HTR-8/SVneo (cell line): ENCODE measurements at places on chromosomes 1 and 21.
A peak's percentile ranks its signal among the peaks of the same experiment; 100 is the strongest.

DNA sequence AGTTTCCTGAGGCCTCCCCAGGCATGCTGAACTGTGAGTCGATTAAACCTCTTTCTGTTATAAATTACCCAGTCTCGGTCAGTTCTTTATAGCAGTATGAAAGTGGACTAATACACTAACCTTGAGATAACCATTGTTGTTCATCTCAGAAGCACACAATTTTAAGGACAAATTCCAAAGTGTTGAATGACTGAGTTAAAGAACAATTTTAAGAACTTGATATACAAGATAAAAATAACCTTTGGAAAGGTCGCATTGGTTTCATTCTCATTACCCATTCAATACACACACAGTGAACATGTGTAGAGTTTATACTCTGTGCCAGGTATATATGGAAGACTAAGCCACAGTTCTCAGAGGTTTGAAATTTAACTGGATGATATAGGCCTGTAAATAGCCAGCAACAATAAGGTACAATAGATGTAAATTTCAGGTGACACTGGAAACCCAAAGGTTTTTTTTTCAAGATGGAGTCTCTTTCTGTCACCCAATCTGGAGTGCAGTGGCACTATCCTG is 19.1 kb upstream of the SRSF10 start:
- no peak for DNase-seq

DNA sequence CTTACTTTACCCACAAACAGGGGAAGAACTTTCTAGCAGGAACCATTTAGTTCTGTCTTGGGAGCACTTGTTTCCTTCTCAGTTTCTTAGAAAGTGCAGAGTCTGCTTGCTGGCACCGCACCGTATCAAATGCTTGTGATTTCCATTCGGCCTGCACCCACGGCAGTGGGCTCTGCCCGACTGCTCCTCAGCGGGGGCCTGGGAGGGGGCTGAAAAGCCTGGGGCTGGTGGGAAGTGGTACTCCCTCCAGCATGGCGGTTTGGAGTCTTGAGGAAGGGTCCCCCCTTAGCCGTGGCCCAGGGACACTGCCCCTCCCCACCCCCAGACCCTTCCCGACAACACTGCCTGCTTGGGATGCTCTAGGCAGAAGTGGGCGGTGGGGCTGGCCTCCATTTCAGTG is 57.0 kb downstream of the KIF26B start:
- DNase-seq, result no peak

GRCh38 chr1:225651376-225651871 is 1.5 kb downstream of the ENAH start:
- peak; percentile 28 for DNase-seq

GRCh38 chr1:177902266-177902665 is 67.6 kb downstream of the SEC16B start:
- no peak for DNase-seq

DNA sequence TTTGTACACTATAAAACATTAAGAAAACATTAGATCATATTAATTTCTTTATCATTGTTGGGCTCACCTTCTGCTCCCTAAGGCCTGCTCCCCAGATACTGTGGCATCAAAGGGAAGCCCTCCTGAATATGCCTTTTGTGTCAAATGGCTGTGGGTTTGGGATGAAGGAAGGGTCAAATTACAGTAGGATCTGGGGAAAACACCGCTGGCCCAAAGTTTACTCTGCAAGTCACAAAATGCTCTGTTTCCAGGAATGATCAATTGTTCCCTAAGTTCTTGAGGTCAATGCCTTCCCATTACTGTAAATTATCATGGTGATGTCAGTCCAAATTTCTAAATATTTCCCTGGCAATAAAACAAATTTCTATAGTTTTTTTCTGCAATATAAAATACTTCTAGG is 6.8 kb upstream of the ITLN2 start:
- no peak for DNase-seq

DNA sequence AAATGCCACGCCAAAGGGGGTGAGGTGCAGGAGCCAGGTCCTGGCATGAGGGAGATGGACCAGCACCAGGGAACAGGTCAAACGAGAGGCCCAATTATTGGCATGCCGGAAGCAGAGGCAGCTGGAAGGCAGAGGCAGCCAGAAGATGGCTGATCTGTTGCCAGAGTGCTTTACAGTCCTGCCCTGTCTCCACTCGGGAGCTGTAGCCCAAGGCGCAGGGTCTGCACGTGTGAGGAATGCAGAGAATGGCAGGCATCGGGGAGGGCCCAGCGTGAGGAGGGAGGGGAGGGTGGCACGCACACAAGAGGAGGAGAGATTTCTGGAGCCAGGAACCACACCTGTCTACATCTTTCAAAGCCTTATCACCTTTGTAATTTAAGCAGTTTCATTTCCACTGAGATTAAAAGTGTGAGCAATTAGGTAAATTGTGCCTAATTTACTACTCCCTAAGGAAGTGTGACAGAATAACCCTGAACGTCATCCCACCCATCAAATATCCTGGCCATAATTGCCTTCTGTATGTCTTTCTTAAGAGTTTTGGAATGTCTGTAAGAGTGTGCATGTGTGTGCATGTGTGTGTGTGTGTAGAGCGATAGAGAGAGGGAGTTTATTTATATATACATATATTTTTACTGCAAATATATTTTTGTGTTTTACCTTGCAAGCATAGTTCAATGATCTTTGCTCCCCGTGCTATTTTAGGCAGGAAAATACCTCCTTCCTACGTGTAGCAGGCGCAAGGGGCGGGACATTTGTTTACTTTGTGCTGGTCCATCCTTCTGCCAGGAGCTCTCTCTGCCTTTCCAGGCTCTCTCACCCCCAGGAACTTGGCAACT is 125.5 kb upstream of the SERBP1 start:
- DNase-seq, result no peak

- no peak for DNase-seq
These were observed 3.5 kb upstream of the MTFR1L start for GRCh38 chr1:25816112-25816718.

DNA sequence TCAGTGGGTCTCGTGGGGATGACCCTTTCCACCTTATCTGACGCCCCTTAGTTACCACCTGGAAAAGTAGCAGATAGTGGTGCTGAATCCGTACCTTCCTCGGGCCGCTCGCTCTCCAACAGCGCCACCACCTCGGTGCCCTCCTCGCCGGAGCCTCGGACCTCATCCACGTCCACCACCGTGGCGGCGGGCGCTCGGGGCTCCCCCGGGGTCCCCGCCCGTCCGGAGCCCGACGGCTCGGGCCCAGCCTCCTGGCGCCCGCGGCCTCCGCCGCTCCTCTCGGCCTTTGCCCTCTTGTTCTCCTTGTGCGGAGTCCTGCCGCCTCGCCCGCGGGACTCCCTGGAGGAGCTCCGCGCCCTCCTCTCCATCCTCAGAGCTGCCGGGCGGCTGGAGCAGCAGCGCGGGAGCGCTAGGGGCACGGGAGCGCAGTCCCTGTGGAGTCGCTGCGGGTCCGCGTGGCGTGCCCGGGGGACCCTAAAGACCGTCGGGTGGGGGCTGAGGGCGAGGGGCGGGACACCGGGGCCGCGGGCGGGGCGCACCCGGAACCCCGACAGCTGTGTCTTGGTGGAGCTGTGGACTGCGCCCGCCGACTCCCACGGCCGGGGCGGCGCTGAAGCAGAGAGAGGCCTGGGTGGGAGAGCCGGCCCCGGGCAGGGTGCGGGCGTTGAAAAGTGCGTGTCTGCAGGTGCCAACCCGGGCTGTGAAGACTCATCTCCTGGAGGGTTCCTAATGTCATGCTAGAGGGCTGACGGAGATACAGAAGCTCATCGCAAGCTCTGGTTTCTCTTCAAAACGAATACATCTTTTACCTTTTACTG is at the start of gene NPHS2:
Gene NPHS2, minus strand, starts transcription at position 452 of the 818 bp plus-strand sequence. Its CDS starts 84 bp downstream, at position 368.
- no peak for DNase-seq

GRCh38 chr1:210598135-210598652 is 269.5 kb downstream of the HHAT start:
- DNase-seq, result peak; percentile 64

GRCh38 chr1:211813590-211813989 is 17.0 kb downstream of the LPGAT1 start:
- no peak for DNase-seq

DNA sequence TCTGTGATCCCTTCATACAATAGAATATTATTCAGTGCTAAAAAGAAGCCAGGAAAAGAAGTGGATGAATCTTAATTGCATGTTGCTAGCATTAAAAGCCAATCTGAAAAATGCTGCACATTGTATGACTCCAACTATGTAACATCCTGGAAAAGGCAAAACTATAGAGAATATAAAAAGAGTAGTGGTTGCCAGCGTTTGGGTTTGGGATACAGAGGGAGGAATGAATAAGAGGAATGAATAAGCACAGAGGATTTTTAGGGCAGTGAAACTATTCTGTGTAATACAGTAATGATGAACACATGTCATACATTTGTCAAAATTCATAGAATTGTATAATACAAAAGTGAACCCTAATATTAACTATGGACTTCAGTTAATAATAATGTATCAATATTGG is 42.5 kb downstream of the GPR88 start:
- no peak for DNase-seq

- no peak for DNase-seq
These were observed 67.9 kb downstream of the OLFM3 start for GRCh38 chr1:101928829-101929228.

DNA sequence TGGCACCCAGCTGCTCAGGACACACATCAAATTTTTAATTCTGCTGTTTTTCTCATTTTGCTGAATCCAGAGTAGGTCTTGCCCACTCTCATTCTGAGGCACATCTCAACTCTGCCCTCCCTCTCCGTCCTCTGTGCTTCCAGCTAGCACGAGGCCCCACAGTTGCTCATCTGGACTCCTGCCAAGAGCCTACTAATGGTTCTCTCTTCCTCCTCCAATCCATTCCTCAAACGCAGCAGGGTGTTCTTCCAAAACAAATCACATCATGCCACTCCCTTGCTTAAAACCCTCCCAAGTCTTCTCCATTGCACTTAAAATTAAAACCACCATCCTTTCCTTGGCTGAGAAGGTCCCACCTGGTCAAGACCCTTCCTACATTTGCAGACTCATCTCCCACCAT is 49.8 kb upstream of the SCAF4 start:
- peak; percentile 24 for DNase-seq

DNA sequence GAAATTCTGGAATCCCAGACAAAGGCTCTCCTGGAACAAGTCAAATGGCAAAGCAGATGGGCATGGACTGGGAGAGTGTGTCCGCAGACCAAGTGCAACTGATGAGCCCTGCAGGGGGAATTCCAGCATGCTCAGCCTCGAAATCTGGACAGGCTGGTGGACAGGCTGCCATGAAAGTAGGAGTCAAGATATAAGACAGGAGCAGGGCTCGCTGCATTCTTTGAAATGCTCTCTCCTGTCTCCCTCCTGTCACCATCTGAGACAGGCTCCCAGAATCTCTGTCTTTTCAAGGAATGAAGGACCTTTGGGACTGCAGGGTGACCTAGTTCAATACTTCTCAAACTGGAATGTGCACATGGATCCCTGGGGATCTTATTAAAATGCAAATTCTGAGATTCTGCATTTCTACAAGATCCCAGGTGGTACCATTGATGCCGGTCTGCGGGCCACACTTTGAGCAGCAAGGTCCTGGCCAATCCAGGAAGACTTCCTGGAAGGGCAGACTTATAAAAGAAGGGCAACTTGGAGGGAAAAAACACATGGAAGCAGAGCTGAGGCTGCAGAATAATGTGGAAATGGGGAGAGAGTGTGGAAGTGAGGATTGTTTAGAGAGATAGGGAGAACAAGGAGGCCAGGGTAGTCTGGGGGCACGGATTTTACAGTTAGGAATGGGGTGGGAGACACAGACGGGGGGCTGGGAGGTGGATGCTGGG is 29.8 kb downstream of the TNNT2 start:
- no peak for DNase-seq

- no peak for DNase-seq
These were observed 3.0 kb downstream of the GPR61 start for GRCh38 chr1:109542657-109543056.

DNA sequence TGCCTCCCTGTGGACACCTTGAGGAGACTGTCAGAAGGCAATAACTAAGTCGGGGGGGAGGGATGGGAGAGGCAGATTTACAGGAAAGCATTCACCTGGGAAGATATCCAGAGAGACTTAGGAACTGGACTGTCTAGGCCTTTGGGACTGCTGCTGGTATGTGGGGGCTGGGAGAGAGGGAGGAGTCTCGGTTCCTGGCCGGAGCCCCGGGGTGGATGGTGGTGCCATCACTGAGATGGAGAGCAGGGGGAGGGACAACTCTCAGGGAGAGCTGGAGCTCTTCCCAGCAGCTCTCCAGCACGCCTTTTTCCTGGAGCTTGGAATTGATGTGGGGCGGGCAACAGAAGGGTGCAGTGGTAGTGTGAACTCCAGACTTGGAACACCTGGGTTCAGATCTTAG is 22.1 kb downstream of the PTPRF start:
- DNase-seq, result no peak

GRCh38 chr1:200279810-200280411 is 129.9 kb downstream of the ZNF281 start:
- peak; percentile 60 for DNase-seq

DNA sequence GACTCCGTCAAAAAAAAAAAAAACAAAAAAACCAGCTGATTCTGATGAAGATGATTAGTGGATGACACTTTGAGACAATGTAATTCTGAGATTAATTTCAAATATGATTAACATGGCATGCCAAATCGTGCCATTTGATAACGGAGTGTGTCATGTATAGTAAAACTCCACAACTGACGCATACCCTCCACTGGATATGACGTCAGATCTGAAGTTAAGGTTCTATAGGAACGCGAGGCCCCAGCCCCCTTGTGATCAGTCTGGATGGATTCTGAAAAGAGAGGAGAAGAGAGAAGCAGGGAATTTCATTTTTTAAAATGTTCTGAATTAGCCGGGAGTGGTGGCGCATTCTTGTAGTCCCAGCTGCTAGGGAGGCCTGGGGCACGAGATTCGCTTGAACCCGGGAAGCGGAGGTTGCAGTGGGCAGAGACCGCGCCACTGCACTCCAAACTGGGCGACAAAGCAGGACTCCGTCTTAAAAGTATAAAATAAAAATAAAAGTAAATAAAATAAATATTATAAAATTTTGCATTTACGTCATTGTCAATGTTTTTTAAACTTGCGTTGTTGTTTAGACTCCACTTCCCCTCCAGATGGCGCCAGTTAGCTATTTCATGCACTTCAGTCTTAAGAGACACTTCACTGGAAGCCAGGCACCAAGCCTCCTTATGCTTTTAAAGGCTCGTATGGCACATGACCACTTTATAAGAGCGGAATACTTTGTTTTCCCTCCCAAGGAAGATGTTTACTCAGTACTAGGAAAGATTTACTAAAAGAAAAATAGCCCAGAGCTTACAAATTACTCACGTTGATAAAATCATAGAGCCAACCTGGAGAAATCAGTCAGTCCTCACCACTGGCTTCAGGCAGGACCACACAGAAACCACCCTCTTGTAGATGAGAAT is 65.5 kb downstream of the UBE2U start:
- peak; percentile 41 for DNase-seq

DNA sequence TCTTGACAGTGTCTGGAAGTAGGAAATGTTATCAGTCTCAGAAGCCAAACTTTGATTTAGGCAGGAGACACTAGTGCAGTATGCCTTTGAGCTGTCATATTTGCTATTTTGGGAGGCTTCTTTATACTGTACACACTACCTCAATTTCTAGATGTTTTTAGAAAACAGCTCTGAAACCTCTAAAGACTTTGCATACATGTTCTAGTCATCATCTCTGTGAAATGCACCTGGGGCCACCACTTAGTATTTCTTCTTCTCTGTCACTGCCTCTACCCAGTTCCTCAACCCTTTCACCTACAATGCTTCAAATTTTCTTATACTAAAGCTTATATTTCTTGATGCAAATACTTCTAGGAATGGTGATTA is 29.1 kb upstream of the PLA2G4A start:
- no peak for DNase-seq
